Activated naive CD8-positive, alpha-beta T cell treated with anti-CD3 and anti-CD28 coated beads, Interleukin-2, amount 50 U/mL, for 24 hours (primary cell): ENCODE measurements at places on chromosomes 7 and 10.

DNA sequence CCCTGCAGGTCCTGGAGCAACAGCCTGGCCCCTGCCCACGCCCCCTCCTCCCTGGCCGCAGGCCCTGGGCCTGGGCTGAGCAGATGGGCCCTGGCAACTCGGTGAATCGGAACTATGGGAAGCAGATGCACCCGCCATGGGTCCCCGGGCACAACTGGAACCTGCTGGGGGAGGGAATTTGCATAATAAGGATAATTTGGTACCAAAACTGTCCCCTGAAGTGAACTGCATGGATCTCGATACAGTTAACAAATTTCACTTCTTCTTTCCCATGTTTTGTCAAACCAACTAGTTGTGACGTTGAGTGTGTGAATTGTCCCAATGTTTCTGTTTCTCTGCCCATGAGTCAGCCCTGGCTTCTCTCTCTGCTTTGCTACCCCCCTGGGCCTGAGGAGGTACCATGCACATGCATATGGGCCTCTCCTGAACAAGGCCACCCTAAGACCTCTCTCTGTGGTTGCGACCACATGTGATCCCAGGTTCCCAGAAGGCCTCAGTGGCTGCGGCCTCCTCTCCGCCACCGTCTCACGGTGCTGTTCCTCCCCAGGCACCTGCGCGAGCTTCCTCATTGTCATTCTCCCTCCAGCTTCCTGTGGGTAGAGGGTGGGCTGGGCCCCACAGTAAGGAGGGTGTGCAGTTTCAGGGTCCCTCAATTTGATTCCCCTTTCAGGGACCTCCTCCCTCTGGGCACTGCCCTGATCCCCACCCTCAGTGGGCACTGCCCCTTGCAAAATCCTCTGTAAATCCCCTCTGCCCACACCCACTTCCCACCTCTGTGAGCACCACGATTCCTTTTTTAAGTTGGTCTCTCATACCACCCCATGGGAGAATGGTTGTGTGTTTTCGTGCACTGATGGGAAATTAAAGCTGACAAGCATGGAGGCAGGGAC, 40.0 kb downstream of the FIGNL1 start:
- DNase-seq: peak; percentile 57

- DNase-seq: no peak
Measured at GRCh38 chr7:28036696-28037095, 143.9 kb downstream of the JAZF1 start.

GRCh38 chr10:72275351-72276012, 1.8 kb downstream of the DDIT4 start:
- DNase-seq: no peak

- DNase-seq: no peak
Measured at GRCh38 chr7:38306171-38306570, 32.7 kb upstream of the TARP start.

- no peak for DNase-seq
Measured at GRCh38 chr10:125555267-125555666, 127.7 kb downstream of the TEX36 start.

DNA sequence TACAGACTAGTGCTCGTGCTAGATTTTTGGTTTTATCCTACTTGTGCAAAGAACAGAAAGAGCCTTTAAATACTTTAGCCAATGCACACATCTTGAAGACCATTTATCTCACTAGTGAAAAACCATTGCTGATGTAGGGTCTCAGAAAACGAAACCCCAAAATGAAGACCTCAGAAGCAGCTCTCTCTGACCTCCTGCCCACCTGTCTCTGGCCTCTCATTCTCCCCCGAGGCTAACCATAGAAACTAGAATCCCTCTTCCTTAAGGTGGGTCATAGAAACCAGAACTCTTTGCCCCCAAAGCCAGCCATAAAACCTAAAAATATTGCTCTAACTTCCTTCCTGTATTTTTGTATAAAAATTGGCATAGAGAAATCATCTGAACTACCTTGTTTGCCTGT, 112.2 kb downstream of the KIF20B start:
- no peak for DNase-seq

DNA sequence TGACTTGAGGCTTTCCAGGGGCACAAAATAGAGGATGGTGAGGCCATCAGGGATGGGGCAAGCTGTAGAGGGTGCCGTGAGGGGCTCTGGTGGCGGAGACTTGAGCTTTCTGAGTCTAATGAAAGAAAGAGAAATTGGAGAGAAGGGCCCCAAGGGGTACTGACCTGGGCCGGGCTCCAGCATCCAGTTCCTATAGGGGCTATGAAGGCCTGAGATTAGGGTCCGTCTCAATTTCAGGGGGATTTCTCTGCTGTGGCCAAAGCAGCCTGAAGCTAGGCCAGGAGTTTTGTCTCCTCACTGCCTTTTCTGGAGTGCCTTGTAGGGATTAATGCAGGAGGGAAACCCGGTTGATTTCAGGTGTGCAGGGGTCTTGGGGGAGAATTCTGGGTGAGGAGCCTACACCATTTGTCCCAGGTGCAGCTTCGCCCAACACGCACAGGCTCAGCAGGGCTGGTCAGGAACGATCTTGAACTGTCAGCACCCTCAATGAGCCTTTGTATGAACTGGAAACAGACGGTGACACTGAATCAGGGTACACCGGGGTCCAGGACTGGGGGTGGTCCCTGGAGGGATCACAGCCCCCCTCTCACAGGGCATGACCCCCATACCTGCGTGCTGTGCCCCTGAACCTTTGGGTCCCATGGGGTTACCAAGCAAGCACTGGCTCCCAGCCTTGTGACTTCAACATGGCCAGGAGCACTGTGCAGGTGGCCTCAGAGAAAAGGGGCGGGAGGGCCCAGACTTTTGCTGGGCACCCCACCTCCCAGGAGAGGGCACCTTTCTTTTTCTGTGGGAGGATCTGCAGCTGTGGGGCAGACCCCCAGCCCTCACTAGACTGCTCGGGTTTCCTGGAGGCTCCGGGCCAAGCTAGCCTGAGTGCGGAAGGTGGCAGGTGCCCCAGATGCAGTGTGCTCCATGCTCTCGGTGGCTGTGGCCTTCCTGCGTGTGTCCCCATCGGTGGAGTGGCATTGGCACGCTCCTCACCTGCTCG, 122.9 kb upstream of the RET start:
- no peak for DNase-seq

GRCh38 chr10:69847883-69848282, 46.2 kb downstream of the COL13A1 start:
- no peak for DNase-seq

- DNase-seq: peak; percentile 24
Measured at GRCh38 chr7:78018641-78019446, 220.3 kb downstream of the PHTF2 start.
